Cerebellum (tissue), 4 donors: ENCODE measurements at places on chromosomes 3 and 15. TPM values are rescaled to one million over a fixed set of nuclear protein-coding genes. Genes with fewer than 3 reads are reported as not detected.

- DNase-seq = no peak
Observed at GRCh38 chr15:31342781-31343626, 16.4 kb downstream of the KLF13 start.

GRCh38 chr15:87597346-87598052, 659.0 kb downstream of the NTRK3 start:
- no peak for DNase-seq

DNA sequence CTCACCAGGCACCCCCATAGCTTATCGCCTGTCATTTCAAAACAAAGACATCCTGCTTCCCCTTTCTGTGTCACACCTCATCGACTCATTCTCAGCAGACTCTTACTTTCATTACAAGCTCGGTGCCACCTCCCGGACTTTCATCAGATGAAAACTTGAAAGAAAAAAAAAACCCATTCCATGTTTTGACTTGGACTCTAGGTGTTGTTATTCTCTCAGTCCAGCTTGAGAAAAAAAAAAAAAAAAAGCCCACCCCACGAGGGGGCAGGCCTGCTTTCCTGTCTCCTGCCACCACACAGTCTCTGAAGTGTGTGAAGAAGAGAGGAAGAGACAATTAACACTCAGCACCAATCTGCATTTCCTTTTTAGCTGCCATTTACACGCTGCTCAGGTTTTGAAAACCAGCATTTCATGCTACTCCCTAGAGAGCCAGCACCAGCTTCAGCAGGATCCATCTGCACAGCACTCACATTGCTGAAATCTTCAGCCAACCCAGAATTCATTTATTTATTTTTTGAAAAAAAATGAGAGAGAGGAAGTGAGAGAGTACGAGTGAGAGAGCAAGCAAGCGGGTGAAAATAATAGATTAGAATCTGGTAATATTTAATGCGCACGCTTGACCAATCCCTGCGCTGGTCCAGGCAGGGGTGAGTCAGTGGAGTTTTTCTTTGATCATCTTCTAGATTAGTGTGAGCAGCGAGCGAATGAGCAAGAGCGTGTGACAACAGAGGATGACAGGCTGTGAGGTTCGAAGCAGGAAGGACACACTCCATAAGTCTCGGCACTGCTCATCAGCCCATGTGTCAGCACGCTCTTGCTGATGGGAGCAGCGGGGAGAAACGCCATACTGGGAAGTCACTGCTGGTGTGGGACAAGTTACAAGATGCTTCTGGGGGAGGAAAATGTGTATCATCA, 23.5 kb downstream of the ZNF80 start:
- no peak for DNase-seq

GRCh38 chr3:28916713-28917499, 364.0 kb upstream of the RBMS3 start:
- DNase-seq = peak; percentile 7

- peak; percentile 70 for DNase-seq
Observed at GRCh38 chr3:173397161-173398110, at the start of gene NLGN1. Gene NLGN1, plus strand, starts transcription at chr3:173397744.

Gene CHRNA3
- 7.6 TPM for total RNA-seq
